ENCODE measurements at places on chromosomes 4 and X. TPM values are rescaled to one million over a fixed set of nuclear protein-coding genes. Genes with fewer than 3 reads are reported as not detected.

- H3K27ac ChIP-seq: no peak overlapping the region
- no peaks in the 10 kb centered on the region for H3K36me3 ChIP-seq
- no peak for DNase-seq
- H3K4me1 ChIP-seq: no peaks in the 10 kb centered on the region
- H3K27me3 ChIP-seq: no peaks in the 10 kb centered on the region
Measured at GRCh38 chr4:98728871-98729270, 70.5 kb upstream of the TSPAN5 start.

DNA sequence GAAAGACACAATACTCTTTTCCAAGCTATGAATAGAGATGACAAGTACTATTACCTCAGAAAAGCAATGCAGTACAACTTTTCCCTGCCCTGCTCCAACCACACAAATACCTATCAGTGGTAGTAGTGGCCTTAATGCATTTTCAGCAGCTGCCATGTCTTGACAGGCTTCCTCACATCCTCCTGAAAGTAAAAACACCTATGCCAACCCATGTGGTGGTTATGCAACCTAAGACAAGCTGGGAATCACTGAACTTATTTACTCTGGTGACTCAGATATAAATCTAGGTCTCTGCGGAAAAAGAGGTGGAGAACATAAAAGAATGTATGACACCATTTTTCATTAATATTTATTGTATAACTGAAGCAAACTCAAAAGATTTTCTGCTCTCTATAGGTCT is 14.5 kb downstream of the WDFY3 start:
- H3K4me3 ChIP-seq: no peak overlapping the region
- DNase-seq: no peak
- no peak overlapping the region for H3K27ac ChIP-seq
- H3K4me1 ChIP-seq: no peaks in the 10 kb centered on the region
- no peaks in the 10 kb centered on the region for H3K36me3 ChIP-seq

DNA sequence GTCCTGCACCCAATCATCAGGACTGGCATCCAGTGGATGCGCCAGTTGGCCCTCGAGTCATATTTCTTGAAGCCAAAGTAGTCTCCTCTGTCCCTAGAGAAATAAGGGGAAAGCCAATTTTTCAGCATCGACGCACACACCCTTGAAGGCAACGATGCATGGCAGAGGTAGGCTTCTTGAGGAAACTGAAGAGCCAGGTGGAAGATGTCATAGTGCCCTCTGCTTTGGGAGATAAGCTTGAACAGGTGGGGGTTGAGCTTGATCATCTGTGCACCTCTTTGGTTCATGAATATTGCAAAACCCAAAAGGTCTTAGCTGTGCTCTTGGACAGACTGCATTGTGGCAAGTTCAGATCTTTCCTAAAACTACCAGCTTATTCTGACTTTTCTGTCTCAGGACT is 34.6 kb upstream of the WDR1 start:
- no peak overlapping the region for H3K4me3 ChIP-seq
- no peaks in the 10 kb centered on the region for H3K36me3 ChIP-seq
- no peaks in the 10 kb centered on the region for H3K27me3 ChIP-seq
- no peak for DNase-seq

DNA sequence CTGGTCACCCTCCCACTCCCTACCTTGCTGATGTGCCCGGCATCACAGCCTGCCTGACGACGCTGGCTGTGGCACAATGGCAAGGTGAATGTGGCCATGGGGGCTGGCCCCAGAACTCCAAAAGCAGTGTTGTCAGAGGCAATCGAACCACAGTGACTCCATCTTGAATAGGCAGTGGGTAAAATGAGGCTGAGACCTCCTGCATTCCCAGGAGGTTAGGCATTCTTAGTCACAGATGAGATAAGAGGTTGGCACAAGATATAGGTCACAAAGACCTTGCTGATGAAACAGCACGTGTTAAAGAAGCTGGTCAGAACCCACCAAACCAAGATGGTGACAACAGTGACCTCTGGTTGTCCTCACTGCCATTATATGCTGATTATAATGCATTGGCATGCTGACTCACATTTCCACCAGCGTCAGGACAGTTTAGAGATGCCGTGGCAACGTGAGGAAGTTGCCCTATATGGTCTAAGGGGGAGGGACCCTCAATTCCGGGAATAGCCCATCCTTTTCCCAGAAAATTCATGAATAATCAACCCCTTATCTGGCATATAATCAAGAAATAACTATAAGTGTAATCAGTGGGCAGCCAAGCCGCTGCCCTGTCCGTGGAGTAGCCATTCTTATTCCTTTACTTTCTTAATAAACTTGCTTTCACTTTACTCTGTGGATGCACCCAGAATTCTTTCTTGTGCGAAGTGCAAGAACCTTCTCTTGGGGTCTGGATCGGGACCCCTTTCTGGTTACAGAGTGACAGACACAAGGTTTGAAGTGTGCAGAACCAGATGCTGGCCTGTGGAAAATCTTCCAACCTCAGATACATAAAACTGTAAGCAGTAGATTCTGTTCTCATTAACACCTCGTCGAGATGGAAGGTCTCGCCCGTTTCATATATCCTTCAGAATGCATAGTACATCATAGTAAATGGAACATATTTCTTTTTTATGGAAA is 26.8 kb upstream of the CLDN24 start:
- no peaks in the 10 kb centered on the region for H3K27me3 ChIP-seq
- no peaks in the 10 kb centered on the region for H3K4me1 ChIP-seq
- H3K36me3 ChIP-seq: no peaks in the 10 kb centered on the region
- DNase-seq: no peak

DNA sequence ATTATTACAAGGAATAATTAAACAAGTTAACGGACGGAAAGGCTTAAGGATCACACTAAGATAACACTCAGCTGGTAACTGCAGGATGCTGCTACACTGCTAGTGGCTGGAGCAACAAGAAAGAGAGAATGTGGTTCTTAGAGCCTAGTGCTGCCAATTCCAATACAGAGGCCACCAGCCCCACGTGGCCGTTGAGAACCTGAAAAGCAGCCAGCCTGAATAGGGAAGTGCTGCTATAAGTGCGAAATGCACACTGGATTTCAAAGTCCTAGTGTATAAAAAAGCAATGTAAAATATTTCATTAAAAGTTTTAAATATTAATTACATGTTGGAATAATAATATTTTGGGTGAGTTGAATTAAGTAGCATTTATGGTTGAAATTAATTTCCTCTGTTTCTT is 257.3 kb upstream of the TAPT1 start:
- DNase-seq: no peak
- H3K27ac ChIP-seq: no peak overlapping the region

DNA sequence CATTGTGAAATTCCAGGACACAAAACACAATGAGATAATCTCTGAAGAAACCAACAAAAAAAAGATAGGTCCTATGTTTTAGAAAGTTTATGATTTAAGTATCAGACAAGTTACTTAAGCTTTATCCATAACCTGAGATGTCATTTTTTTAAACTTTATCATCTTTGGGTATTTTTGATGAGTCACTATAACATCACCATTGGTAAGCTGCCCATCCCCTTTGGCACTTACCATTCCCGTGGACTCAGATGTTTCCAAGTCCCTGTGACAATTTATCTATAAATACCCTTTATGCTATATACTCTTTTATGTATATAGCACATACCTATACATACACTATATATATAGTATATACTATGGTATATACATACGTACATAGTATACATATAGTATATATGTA is 198.9 kb upstream of the GEMIN8 start:
- no peak overlapping the region for H3K4me3 ChIP-seq
- H3K36me3 ChIP-seq: no peaks in the 10 kb centered on the region
- no peaks in the 10 kb centered on the region for H3K27me3 ChIP-seq
- DNase-seq: no peak
- H3K4me1 ChIP-seq: no peaks in the 10 kb centered on the region

DNA sequence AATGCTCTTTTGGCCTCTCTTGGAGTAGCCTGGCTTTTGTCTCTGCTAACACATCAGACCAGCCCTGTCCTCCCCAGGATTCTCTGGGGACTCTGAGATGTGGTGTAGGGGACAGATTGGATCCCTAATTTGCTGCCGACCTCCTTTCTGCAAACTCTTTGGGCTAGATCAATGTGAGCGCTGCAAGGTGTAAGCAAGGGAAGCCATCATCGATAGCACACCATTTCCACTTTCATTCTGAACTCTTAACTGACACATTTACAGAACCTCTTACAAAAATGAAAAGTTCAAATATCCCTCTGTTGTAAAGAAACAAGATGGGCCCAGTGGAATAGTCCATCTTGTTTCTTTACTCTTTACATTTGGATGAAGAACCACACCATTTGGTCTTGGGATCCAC is 46.6 kb downstream of the PGRMC2 start:
- no peaks in the 10 kb centered on the region for H3K36me3 ChIP-seq
- no peaks in the 10 kb centered on the region for H3K27me3 ChIP-seq
- no peak overlapping the region for H3K4me3 ChIP-seq
- no peak overlapping the region for H3K27ac ChIP-seq
- no peaks in the 10 kb centered on the region for H3K4me1 ChIP-seq

- no peaks in the 10 kb centered on the region for H3K36me3 ChIP-seq
- no peaks in the 10 kb centered on the region for H3K4me1 ChIP-seq
- no peak overlapping the region for H3K4me3 ChIP-seq
- no peaks in the 10 kb centered on the region for H3K27me3 ChIP-seq
- no peak for DNase-seq
- no peak overlapping the region for H3K27ac ChIP-seq
Measured at GRCh38 chr4:183344523-183345255, 22.5 kb upstream of the CLDN24 start.

DNA sequence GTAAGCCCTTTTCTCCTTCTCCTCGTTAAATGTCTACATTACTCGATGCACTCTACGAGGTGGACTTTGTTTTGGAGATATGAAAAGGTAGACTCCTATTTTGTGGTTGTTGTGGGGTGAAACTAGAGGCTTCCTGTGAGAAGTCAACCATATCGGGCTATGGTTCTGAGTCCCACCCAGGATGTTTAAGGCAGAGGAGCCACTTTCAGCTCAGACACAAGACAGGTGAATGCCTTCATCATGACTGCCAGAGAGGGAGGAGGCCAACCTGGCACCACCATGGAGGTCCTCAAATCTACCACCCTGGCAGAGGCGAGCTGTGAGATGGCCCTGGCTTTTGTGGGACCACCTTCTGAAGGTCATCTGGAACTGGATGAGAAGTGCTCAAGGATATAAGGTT is 154.4 kb upstream of the KLF3 start:
- no peaks in the 10 kb centered on the region for H3K4me1 ChIP-seq
- no peaks in the 10 kb centered on the region for H3K27me3 ChIP-seq
- no peaks in the 10 kb centered on the region for H3K36me3 ChIP-seq
- H3K4me3 ChIP-seq: no peak overlapping the region
- no peak for DNase-seq

DNA sequence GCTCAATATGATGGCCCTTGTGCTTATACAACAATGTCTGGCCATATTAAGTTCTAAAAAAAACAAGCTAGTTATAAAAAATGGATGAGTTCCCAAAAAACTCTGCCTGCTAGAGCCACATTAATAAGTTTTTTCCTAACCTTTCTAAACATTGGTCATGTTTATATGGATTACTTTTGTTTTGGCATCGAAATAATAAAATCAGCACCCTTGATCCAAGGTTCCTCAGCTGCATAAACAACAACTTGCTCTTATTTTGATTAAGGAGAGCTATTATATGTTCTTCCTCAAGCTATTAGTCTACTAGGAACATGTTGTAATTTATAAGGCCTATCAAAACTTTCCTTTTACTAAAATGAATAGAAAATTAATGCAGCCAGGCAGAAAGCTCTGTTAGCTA is 48.4 kb downstream of the UNC5C start:
- H3K4me1 ChIP-seq: no peaks in the 10 kb centered on the region
- no peak for DNase-seq
- no peaks in the 10 kb centered on the region for H3K36me3 ChIP-seq
- no peak overlapping the region for H3K4me3 ChIP-seq

GRCh38 chrX:123665197-123665596 is 67.7 kb downstream of the THOC2 start:
- no peak overlapping the region for H3K27ac ChIP-seq
- H3K4me3 ChIP-seq: no peak overlapping the region
- H3K27me3 ChIP-seq: no peaks in the 10 kb centered on the region
- DNase-seq: no peak
- no peaks in the 10 kb centered on the region for H3K36me3 ChIP-seq
- no peaks in the 10 kb centered on the region for H3K4me1 ChIP-seq

GRCh38 chr4:94570558-94570957 is 118.8 kb downstream of the PDLIM5 start:
- H3K4me3 ChIP-seq: no peak overlapping the region
- H3K4me1 ChIP-seq: no peaks in the 10 kb centered on the region
- no peak overlapping the region for H3K27ac ChIP-seq
- no peak for DNase-seq
- no peaks in the 10 kb centered on the region for H3K27me3 ChIP-seq
- no peaks in the 10 kb centered on the region for H3K36me3 ChIP-seq

DNA sequence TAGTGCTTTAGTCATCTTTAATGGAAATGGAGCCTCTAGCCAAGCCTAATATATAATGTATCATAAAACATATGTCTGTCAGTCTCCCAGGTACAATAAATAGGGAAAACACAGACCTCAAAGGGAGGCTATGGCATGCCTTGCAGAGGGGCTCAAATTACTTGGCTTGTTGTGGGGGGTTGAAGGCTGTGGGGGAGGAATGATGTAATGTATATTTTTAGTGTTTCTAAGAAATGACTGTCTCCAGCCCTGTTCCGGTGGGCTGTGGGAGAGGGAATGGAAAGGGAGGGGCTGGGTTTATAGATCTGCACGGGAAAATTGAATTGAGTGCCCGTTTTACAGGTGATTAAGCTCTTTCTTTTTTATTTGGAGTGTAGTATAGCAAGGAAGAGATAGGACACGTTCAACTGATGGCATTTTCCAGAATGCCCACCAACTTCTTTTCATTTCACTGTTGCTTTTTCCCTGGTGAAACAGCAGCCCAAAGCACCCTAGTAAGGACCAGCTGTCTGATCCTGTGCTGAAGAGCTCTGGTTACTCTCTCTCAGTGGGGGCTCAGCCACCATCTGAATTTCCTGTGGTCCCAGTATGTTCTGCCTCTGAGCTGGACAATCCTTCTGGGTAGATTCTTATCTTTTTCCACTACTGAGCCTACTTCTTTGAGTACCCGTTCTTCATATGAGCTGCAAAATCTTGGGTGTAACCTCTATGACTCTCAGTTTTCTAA is 220.7 kb upstream of the CASK start:
- DNase-seq: no peak
- H3K4me3 ChIP-seq: no peak overlapping the region
- H3K4me1 ChIP-seq: no peaks in the 10 kb centered on the region
- no peaks in the 10 kb centered on the region for H3K36me3 ChIP-seq
- H3K27me3 ChIP-seq: no peaks in the 10 kb centered on the region

GRCh38 chrX:118779581-118779980 is 44.0 kb upstream of the ZCCHC12 start:
- H3K4me1 ChIP-seq: no peaks in the 10 kb centered on the region
- H3K36me3 ChIP-seq: no peaks in the 10 kb centered on the region
- no peaks in the 10 kb centered on the region for H3K27me3 ChIP-seq
- no peak for DNase-seq

Gene CTAG2
- total RNA-seq: not detected

Gene LIN54
- 14.6 TPM for total RNA-seq

Gene CT45A10
- total RNA-seq: not detected

Gene ADAM29
- not detected for total RNA-seq

Gene USP17L11
- not detected for total RNA-seq

Gene BANK1
- total RNA-seq: 1.2 TPM

Gene HPGDS
- 1.5 TPM for total RNA-seq

Gene C4orf36
- not detected for total RNA-seq

Gene SNX25
- total RNA-seq: 13.3 TPM

Gene APLN
- total RNA-seq: 0.15 TPM
